Mammary epithelial cell (primary cell): ENCODE measurements at places on chromosomes 7 and 10.

- no peak for DNase-seq
These were observed 515.7 kb downstream of the SORCS1 start for GRCh38 chr10:106648534-106649481.

GRCh38 chr10:13453896-13454295 lies 74.9 kb downstream of the BEND7 start:
- DNase-seq, result no peak

DNA sequence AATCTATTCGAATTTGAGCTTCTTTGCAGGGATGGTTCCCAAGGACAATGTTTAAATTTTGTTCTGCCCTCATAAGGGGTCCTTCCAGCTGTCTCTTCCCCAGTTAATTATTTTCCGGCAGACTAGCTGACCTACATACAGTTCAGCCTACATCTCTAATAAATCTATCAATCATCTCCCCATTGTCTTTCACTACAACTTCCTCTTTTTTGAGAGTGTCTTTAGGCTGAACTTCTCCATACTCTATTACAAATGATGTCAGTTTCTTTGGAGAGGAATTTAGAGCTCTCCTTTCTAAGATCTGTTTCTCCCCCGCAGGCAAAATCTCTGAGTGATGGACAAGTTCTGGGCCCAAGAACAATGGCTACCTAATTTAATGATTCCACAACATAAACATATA lies 122.2 kb downstream of the PCLO start:
- no peak for DNase-seq

DNA sequence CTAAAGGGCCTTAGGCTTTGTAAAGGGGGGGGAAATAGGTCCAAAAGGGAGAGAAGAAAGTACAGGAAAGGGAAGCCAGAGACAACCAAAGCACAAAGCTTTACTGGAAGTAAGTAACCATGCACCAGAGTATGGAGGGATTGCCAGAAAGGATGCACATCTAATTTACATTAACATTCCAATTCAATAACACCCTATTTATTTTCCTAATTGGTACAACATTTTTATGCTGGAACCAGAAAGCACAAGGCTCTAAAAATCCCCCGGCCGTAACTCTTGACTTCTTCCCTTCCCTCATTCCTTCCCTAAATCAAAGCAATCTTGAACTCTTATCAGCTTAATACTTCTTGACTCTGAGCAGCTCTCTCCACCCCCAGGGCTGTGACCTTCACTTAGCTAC lies 400.0 kb upstream of the CELF2 start:
- no peak for DNase-seq

GRCh38 chr7:124413029-124413428 lies 352.6 kb downstream of the GPR37 start:
- no peak for DNase-seq

DNA sequence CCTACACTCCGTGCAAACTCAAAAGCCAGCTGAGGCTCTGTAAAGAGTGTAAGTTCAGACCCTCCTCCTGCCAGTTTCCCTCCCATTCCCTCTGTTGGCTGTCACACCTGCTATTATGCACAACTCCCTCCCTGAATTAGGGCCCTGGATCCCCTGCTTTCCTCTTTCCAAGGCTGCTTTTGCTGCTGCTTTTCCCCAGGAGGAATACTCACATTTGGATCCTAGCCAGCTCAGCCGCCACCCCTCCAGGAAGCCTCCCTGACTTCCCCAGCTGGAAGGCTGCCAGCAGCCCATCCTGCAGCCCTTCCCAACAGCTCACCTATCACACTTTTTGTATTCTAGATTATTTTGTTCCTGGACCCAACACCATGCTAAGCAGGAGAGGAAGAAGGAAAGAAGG lies 40.9 kb upstream of the WDR11 start:
- DNase-seq, result no peak

GRCh38 chr7:5795752-5796475 lies 14.5 kb upstream of the RNF216 start:
- DNase-seq, result no peak

GRCh38 chr7:134104166-134104565 lies 23.0 kb upstream of the LRGUK start:
- no peak for DNase-seq

- DNase-seq, result no peak
These were observed 5.6 kb downstream of the PCGF5 start for GRCh38 chr10:91226093-91226492.

DNA sequence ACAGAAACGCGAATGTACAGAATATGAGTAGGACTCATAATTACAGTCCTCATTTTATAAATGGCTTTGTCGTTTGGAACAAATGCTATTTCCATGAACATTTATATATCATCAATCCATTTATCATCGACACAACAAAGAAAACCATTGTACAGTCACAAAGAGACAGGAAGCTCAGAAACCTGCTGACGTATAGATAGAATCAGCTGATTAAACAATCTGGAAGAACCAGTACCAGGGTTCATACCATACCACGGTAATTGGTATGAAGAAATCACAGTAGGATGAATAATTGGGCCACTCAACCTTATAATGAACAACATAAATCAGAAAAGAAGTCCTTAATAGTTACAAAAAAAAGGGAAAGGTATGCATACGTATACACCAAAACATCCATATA lies 295.0 kb downstream of the PARD3 start:
- peak; percentile 94 for DNase-seq

DNA sequence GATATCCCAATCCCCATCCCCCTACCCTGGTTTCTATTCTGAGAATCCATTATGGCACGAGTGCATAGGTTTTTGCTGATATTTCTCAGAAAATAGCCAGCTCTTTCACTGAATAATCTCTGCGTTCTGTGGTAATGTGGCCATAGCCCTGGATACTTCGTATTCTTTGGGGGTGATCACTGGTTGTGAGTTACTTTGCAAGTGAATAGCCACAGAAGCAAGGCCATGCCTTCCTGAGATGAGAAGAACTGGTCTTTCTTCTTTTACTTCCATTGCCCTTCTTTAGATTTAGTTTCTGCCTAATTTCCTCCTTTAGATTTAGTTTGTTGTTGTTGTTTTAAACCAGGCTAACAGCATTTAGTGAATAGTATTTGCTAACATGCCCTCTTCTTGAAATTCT lies 323.4 kb downstream of the CDC14C start:
- no peak for DNase-seq

DNA sequence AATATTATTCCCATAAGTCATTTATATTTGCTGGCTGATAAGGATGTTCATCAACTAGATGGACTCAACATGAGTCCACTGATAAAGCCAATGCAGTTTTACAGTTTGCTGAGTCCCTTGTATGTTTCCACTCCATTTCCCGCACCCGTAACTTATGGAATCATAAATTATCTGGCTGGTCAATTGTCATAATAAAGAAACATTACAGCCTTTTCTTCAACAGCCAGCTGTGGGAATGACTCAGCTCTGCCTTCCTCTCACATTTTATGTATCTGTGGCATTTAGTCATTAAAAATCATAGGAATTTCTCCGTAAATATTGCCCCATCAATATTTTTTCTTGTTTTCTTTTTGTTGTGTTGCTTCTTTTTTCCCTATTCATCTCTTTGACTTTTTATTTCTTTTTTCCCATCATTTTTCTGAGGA lies 22.3 kb upstream of the TMEM26 start:
- peak; percentile 4 for DNase-seq

- no peak for DNase-seq
These were observed 70.4 kb downstream of the MGAM2 start for GRCh38 chr7:142181966-142182365.

DNA sequence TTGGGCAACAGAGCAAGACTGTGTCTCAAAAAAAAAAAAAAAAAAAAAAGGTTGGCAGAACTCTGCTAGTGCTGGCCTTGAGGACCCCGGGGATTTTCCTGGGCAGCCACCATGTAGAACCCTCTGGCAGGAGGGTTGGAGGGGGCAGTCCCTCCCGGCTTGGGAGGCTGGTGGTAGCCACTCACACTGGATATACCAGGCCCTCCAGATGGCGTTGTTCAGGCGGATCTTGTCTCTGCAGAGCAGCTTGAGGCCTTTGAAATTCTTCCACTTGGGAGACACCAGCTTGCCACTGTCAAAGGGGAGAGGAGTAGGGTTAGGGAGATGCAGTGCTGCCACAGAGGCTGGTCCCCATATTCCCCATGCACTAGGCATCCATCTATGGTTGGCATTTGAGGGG lies 8.4 kb downstream of the MLXIPL start:
- no peak for DNase-seq

DNA sequence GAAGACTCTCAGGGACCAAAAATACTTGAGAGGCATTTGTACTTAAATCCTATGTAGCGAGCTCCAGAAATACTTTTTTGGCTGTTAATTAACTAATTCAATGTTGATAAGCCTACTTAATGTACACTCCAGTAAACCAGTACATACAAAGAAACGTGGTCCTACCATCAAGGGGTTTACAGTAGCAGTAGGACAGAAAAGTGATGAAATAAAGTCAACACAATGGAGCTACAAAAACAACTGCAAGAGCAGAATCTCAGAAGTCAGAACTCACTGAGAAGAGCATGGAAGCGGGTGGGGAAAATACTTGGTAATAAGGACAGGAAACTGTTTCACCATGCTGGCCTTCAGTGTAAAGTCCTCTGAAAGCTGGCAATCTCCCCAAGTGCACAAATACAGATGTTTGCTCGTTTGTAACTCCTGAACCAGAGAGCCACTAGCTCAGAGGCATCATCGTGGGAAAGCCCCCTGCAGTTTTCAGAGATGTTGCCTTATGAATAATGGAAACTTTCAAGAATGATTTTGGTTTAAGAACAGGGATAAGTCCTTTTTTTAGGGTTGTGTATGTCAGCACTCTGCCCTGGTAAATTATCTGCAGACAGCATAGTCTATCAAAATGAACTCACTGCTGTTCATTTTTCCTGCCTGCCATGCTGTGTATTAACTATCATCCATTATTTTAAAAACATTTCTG lies 233.2 kb downstream of the SORCS1 start:
- no peak for DNase-seq

DNA sequence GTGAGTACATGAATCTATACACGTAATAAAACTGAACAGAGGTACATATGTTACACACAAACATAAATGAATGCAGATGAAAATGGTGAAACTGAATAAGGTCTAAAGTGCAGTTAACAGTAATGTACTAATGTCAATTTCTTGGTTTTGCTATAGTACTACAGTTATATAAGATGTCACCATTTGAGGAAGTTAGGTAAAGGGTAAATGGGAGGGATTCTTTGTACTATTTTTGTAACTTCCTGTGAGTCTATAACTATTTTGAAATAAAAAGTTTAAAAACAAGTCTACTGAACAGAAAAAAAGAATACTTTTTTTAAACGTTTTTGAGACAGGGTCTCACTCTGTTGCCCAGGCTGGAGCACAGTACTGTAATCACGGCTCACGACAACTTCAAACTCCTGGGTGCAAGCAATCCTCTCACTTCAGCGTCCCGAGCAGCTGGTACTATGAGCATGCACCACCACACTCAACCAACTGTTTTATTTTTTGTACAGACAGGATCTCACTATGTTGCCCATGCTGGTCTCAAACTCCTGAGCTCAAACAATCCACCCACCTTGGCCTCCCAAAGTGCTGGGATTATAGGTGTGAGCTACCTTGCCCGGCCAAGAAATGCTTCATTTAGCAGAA lies 71.5 kb downstream of the WAPL start:
- DNase-seq, result no peak

DNA sequence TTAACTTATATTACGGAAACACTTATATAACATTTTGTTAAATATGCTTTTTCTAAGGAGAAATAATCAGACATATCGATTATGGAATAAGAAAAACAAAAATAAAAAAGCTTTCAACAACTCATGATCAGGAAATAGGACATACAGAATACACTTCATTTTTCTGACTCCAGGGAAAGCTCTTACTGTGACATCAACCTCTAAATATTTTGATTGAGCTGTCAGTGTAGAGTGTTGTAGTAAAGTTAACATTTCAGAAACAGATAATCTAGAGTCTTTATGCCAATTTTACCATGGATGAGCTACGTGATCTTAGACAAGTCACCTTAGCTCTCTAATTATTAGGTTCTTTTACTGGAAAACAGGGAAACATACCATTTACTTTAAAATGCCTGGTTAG lies 218.9 kb upstream of the SORCS1 start:
- no peak for DNase-seq

DNA sequence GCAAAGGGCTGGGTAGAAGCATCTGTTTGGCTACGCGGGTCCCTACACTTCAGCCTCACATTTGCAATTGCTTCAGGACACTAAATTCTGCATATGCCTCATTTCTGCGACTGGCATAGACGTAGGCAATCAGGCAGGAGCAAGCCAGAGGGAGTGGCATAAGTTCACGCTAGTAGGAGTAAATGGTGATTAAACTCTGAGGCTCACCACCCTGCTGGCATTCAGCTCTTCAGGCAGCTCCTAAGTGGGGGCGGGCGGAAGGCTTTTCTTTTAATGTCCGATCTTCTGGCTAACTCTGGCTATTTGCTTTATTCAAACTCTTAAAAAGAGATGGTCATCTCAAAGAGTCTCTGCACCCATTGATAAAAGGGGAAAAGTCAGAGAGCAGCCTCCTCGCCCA lies 45.3 kb downstream of the RGS10 start:
- no peak for DNase-seq
